ENCODE measurements at places on chromosomes 7 and 10.

DNA sequence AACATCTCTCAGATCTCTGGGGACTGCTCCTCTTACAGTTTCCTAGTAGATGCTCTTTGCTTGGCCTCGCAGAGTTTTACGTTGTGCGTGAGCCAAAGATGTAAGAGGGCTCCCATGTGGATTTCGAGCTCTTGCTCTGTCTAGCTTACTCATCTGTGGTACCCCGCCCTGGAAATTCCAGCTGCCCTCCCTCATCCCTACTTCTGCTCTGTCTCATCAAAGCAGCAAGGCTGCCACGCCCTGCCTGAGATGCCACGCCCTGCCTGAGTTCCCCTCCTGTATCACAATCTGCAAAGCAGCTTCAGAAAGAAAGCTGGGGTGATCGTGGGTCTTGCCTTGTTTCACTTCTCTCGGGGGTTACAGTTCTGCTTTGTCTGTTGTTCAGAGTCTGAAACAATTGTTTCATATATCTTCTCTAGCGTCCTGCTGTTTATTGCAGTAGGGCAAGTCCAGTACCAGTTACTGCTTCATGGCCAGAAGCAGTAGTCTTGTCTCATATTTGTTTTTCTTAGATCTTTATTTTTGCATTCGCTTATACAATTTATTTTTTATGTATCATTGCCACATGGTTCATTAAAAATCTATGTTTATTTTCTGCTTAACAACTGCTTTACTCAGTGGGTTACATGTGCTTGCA is 36.1 kb upstream of the CCNY start:
- DNase-seq, result peak; percentile 25

DNA sequence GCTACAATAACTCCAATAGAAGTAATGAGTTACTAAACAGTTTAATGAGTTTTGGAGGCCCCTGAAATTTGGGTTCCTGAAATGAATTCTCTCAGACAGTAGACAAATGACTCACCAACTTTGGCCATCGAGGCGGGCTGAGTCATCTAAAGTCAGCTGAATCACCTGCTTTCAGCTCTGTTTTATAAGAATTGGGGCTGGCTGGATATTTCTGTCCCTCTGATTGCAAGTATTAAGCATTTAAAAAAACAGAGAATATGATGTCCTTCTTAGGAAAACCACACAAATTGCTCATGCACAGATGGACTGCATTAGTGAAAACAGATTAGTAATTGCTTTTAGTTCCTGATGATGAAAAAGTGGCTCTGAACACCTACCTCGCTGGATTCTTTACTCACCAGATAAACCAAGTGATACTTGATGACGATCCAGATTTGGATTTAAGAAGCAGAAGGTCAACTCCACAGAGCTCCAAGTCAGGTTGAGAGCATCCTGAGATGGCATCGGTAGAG is 59.1 kb downstream of the ZNF365 start:
- DNase-seq, result peak; percentile 72

DNA sequence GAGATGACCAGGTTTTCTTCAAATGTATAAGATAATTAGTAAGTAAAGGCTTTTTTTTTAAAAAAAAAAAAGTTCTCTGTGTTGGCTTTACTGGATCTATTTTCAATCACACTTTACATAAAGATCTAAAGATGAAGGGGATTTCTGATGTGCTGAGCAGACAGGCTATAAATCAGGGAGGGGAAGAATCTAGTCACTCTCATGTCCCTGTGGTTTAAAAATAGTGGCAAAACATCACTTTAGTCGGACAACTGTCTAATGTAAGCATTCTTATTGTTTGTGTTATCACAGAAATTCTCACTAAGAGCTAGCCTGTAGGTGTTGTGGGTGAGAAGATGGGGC is 132.7 kb downstream of the ICA1 start:
- peak; percentile 87 for DNase-seq

DNA sequence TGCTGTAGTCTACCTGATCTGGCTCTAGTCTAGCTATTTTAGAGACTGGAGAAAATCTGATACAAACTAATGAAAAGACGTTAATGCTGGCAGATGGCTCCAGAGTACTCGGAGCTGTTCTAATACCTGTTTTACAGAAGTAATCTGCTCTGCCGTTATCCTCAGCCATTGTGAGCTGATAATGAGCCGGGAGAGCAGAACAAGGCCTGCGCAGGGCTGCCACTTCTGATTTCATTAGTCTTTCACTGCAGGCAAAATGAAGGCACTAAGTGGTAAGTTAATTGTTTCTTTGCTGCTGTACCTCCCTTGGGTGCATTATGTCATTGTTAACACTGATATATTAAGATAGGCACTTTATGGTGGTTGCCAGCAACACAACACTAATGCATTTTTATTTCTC is 456.4 kb upstream of the PFKP start:
- DNase-seq, result no peak

- DNase-seq, result no peak
Measured at GRCh38 chr7:1993776-1994740, 238.7 kb downstream of the MAD1L1 start.

GRCh38 chr10:44959247-44960087 is at the start of gene RASSF4:
RASSF4 (plus strand) TSS chr10:44959802; CDS start chr10:44970203, 10,401 bp downstream.
- peak; percentile 88 for DNase-seq

DNA sequence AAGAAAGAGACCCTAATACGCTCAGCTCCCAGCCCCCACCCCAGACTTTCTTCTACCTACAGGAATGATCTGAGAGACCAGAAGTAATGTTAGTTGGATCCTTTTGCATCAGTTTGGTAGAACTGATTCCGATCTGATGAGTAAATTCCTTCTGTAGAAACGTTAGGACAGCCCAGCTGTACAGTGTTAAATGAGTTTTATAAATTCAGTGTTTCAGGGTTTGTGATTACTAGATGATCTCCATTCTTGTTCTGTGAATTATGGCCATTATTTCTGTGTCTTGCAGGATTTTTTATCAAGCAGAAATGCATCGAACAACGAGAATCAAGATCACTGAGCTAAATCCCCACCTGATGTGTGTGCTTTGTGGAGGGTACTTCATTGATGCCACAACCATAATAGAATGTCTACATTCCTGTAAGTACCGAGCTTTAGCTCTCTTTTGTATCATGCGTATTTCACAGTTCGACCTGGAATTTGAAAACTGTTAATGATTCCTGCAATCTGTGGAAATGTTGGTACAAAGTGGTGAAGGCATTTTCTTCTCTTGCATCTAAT is 5.3 kb downstream of the BMI1 start:
- no peak for DNase-seq

DNA sequence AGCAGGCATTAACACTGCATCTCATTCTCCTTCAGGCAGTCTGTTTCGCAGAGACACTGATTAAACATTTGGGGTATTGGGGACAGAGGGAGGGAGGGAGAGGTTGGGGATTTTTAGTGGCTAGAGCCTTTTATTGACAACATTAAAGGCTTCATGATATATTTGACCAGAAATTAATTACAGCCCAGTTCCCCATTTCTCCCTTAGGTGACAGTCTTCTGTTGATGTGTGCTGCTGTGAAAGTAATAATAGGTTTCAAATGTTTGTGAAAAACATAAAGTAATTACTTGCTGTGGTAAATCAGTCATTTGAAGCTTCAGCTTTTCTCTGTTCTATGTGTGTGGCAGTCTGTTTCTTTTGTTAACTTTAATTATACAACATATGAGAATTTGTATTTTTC is 105.3 kb upstream of the LRGUK start:
- no peak for DNase-seq

DNA sequence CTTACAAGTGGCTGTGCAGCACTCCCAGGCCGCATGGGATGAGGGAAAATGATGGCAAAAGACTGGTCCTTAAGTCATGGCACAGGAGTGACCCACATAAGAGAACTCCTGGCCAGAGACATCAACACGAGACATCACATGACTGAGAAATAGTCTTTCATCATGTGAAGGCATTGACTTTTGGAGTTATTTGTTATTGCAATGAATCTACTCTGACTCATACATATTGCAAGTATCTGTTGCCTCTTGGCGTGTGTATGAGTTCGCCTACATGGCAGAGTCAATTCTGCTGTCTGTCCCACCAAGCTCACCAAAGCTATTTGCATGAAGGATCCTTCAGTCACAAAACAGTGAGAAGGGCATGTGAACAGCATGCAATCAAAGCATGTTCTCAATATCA is 59.7 kb upstream of the HABP2 start:
- no peak for DNase-seq

- no peak for DNase-seq
Measured at GRCh38 chr10:71651428-71651827, 68.2 kb downstream of the C10orf105 start.

- DNase-seq, result no peak
Measured at GRCh38 chr10:49647554-49647953, 31.9 kb upstream of the C10orf53 start.

DNA sequence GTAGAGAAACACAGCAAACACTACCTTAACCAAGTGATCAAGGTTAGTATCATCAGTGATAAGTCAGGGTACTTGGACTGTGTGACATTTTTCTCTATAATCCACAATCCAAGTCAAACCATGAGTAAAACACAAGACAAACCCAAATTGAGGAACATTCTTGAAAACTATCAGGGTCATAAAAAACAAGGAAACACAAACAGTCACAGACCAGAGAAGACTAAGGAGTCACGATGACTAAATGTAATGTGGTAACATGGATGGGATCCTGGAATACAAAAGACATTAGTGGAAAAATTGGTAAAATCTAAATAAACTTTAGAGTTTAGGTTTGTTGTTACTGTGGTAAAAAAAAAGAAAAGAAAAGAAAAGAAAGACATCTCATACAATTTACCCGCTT is 103.8 kb downstream of the ARMH3 start:
- no peak for DNase-seq

DNA sequence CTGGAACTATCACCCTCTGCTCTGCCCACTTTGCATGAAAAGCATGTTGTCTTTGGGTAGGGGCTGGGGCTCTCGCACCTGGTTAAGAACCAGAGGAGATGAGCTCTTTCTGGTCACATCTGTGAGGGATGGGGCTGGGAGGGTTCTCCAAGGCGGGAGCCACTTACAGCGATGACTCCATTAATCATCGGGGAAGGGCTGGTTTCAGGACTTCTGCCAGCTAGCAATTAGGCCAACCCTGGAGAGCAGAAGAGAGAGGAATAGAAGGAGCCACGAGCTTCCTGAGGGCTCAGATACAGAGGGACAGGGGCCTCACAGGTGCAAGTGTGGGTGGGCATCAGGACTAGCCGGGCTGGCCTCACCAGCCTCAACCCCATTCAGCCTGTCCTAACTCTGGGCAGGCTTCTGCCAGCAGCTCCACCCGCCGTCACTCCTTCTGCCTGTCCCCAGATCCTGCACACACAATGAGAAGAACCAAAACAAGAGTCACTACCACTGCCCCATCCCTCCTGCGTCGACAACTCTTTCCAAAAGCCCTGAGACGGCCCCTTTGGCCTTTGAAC is 8.4 kb downstream of the AQP1 start:
- DNase-seq, result no peak

DNA sequence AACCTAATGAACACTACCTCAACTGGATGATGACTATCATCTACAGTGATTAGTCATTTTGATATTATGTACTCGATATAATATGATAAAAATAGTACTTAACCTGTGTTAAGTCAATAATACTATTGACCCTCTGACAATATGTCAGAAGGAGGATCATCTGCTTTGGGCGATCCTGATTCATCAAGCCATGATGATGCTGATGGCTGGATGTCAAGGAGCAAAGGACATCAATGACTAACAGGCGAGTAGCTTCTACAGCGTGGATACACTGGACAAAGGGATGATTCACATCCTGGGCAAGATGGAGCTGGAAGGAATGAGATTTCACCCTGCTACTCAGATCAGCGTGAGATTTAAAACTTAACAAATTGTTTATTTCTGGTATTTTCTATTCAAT is 94.4 kb upstream of the SKAP2 start:
- no peak for DNase-seq

GRCh38 chr7:36844374-36844773 is 120.1 kb upstream of the AOAH start:
- DNase-seq, result no peak

- no peak for DNase-seq
Measured at GRCh38 chr10:43076311-43076875, 476 bp upstream of the RET start.

DNA sequence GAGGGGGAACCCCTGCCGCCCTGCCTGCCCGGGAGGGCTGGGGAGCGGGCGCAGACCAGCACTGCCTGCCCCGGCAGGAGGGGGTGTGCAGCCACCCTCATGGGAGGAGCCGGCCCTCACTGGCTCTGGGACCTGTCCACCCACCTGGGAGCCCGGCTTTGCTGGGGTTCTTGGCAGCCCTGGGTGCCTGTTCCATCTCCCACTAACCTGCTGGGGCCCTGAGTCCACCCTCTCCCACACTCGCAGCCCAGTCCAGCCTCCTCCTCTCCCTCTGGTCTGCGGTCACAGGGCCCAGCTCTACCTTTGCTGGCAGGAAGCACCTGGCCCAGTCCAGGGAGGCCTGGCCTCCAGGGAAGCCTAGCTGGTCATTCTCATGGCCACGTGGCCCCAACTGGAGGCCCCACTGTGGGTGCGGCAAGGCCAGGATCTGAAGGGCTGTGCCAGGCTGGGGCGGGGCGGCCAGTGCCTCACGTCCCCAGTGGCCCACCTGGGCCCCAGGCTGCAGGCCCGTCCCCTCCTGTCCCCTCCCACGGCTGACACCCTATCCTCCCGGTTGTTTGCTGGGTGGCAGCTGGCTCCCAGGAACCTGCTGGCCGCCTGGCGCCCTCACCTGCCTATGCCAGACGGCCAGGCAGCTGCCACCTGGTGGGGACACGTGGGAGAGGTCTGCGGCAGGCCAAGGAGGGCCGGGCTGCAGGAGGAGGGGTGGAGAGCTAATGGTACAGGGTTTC is at the start of gene TMEM184A:
Gene TMEM184A, minus strand, starts transcription at position 393 of the 731 bp plus-strand sequence. CDS start 721 bp downstream, outside the sequence.
- DNase-seq, result peak; percentile 18

DNA sequence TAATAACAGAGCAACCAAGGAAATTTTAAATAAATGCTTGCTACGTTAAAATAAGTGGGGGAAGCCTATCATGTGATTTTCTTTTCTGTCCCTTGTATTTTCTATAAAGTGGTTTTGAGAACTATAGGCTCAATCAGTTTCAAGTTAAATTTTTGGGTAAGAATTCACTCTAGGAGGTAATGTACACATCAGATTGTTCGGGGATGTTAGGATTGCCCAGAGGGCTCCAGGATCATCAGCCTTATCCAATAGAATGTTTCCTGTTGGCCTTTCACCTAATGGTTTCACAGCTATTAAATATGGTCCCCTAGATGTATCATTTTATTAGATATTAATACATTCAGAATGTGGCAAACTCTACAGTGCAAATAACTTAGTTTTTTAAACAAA is 438.4 kb upstream of the NPVF start:
- no peak for DNase-seq

DNA sequence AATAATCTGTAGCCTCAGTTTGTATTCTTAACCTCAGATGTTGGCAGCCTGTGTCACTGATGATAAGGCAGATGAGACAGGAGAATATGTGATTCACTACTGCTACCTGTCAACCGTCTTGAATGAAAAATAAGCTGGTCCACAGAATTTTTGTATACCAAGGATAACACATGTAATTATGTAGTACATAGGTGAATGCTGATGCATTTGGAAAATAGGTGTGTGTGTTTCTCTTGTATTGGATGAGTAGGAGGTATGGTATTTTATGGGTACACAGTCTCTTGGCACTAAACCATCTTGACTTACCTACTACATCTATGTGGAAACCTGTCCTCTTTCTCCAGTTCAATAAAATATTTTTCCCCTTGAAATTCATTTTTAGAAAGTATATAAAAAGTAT is 20.7 kb upstream of the ZRANB1 start:
- DNase-seq, result no peak

GRCh38 chr10:72541337-72541736 is 84.5 kb downstream of the MICU1 start:
- no peak for DNase-seq

GRCh38 chr7:2520131-2520760 is 672 bp downstream of the LFNG start:
- DNase-seq, result no peak
